Karpas-422 (cell line): ENCODE measurements at places on chromosomes 4 and X.
A peak's percentile ranks its signal among the peaks of the same experiment; 100 is the strongest.

DNA sequence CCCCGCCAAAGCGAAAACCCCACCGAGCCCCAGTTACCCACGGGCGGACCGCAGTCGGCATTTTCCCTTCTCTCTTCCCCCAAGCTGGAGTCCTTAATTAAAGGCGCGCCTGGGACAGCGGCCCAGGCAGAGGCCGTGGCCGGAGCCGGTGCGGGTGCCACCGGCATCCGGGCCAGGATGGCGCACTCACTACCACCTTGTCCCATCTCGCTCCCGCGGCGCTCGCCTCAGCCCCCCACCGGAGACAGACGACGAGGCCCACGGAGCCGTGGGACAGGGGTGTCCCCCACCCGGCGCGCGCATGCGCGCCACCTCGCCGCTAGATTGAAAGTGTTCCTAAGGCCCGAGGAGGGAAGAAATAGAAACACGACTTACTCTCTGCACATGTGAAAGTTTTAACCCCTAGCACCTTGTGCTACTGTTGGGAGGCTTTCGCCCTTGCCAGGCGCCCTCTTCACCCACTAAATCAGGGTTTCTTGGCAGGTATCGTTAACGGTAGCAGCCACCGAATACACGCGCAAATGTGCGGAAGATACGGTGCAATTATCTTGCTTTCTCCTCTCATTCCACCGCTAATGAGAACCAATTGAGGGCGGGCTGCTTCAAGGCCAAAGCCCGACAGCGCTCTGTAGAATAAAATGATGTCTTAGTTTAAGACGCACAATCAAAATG lies 64.3 kb upstream of the CCDC160 start:
- DNase-seq = no peak

- DNase-seq = peak; percentile 80
Observed at GRCh38 chrX:9873952-9874351, 87.7 kb downstream of the SHROOM2 start.

DNA sequence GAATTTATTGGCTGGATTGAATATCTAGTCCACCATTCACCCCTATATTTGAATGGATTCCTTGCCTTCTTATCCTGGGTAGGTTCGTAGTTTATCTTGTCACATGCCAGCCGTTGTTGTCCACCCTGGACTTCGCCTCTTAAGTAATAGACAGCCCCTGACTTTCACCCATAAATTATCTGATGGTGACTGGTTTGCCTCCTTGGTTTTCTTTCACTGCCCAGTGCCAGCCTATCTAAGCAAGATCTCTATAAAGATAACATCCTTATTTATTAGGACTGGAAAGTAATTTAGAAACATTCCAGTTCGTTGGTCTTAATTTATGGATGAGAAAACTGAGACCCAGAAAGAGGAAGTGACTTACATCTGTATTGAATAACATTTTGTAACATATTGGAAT lies 410.3 kb downstream of the RPA4 start:
- DNase-seq = no peak

- DNase-seq = no peak
Observed at GRCh38 chr4:79512363-79512762, 104.3 kb upstream of the GK2 start.

- no peak for DNase-seq
Observed at GRCh38 chr4:171035909-171036308, 777.3 kb upstream of the GALNTL6 start.

GRCh38 chr4:90443231-90443630 lies 316.0 kb downstream of the CCSER1 start:
- no peak for DNase-seq

DNA sequence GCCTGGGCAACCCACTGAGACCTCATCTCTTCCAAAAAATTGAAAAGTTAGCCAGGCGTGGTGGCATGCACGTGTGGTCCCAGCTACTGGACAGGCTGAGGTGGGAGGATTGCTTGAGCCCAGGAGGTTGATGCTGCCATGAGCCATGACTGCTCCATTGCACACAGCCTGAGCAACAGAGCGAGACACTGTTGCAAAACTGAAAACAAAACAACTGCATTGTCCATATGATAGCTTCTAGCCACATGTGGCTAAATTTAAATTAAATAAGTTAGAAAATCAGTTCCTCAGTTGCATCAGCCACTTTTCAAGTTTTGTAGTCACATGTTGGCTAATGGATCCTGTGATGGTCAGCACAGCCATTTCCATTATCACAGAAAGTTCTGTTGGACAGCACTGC lies 67.9 kb downstream of the GAB1 start:
- no peak for DNase-seq

DNA sequence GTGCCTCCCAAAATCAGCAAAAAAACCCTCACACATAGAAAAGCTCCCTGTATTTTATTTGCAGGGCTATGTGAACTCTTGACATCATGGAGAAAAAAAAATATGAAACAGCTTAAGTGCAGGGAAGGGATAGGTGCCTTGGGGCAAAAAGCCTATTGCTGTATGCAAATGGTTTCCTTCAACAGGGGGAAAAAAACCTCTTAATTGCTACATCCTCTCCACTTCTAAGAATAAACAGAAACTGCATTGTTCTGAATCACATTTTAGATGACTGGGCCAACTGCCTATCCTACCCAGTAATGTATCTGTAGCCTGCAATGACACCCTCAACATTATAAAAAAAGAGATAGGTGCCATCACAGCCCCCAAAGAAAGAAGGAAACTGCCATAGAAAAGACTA lies 229.4 kb upstream of the GALNTL6 start:
- DNase-seq = no peak

DNA sequence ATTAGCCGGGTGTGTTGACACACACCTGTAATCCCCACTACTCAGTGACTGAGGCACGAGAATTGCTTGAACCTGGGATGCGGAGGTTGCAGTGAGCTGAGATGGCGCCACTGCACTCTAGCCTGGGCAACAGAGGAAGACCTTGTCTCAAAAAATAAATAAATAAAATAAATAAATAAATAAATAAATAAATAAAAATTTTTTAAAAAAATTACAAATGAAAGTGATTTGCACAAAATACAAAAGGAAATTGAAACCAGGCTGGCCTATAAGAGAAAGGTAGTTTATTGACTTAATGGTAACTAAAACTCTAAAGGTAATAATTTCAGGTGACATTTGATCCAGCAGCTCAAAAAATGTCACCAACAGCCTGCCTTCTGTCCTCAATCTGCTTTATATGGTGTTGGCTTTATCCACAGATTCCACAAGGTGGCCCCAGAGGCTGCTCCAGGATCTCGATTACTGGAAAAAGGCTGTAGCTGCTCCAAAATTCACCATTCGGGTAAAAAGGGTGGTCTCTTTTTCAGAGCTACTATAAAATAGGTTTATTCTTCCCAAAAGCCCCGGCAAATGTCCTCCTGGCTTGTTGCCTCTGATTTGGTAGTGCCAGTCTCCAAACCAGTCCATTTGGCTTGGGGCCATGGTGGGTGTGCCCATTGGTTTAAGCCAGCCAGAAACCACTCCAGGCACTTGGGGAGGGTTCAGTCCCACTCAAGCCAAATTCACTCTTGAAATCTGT lies 61.4 kb upstream of the TRIM2 start:
- DNase-seq = peak; percentile 83

DNA sequence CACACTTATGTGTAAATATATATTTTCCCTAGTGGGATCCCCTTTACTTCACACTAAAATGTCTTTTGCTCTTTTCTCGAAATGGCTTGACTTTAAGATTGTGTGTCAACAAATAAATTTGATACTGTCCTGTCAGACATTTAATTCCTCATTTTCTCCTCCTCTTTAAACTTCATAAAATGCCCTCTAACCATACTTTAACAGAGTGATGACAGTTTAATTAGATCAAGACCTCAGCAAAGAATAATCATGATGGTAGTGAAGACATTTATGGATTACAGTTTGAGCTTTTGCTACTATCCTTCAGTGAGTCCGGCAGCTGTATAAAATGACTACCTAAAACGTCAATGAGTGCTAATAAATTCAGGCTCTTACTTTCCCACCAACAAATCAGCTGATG lies 113.1 kb upstream of the ADGRL3 start:
- DNase-seq = no peak

DNA sequence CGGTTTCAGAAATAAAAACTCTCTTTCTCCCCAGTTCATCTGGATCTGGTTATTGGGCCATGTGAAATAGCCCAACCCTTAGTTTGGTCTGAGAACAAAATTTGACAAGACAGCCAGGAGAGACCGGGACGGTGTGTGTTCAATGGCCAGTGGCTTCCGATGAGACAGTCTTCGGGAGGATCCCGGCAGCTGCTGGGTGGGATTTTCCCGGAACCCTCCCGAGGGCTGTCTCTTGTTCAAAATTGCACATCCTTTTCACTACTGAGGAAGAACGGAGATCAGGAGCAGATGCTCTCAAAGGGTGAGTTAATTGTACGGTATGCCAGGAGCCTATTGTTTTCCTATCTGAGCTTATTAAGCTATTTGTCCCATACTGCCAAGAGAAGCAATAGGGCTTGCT lies 166.5 kb downstream of the PRR32 start:
- DNase-seq = no peak

GRCh38 chr4:79632114-79632513 lies 224.1 kb upstream of the GK2 start:
- no peak for DNase-seq

- DNase-seq = no peak
Observed at GRCh38 chr4:184156163-184156920, 61.3 kb downstream of the ENPP6 start.

GRCh38 chr4:17038510-17039176 lies 140.2 kb upstream of the LDB2 start:
- DNase-seq = no peak

DNA sequence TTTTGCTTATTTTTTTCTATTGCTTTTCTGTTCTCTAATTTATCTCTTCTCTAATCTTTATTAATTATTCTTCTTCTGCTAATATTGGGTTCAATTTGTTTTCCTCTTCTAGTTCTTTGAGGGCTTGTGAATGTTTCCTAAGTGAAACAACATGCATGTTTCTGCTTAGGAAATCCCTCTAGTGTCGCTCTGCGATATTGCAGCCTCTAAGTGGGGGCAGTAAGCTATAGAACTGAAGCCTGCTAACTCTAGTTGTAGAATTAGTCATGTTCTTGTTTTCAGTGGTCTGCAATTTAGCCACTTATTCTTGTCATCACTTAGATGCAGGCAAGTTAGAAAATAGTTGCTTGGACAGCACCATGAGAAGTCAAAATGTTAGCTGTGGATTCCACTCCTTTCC lies 222.6 kb downstream of the SPIN4 start:
- DNase-seq = peak; percentile 78

- no peak for DNase-seq
Observed at GRCh38 chr4:14771094-14771493, 231.2 kb upstream of the CPEB2 start.

- DNase-seq = no peak
Observed at GRCh38 chr4:70877556-70877955, 24.6 kb upstream of the MOB1B start.

DNA sequence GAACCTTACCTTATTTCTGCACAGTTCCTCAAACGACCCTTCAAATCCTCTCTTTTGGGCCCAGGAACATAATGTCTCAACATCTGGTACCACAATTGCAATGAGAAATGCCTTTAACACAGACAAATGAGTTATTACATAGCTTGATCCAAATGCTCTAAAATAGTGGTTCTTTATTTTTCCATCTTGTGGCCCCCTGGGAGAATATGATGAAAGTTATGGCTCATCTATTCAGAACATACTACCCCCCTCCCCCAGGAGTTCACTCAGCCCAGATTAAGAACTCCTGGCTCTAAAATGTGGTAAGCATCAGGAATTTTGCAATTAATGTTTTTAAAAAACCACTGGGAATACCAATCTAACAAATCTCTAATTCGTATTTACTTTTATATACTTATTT lies 23.9 kb upstream of the CENPU start:
- no peak for DNase-seq

DNA sequence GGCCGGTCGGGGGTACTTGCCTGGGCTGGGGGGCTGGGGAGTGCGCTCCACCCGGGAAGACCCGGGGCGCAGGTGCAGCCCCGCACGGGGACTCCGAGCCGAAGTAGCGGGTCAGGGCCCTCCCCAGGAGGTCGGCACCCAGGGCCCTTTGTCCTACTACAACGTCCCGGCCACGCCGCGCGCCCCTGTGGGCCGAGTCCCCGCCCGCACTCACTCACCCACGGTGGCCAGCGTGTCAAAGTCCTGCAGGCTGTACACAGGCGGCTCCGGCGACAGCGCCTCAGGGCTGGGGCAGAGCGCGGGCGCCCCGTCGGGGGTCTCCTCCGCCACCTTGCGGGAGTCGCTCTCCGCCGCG lies 602 bp downstream of the PRKX start:
- DNase-seq = peak; percentile 43

DNA sequence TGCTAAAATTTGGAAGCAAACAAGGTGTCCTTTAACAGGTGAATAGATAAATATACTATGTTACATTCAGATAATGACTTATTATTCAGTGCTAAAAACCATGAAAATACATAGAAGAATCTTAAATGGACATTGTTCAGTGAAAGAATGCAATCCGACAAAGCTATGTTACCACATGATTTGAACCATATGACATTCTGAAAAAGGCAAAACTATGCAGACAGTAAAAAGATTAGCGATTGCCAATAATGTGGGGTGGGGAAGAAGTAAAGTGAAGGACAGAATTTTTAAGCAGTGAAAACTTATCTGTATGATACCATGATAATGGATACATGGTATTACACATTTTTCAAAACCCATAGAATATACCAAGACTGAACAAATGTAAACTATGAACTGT lies 926.9 kb downstream of the FAT4 start:
- no peak for DNase-seq

DNA sequence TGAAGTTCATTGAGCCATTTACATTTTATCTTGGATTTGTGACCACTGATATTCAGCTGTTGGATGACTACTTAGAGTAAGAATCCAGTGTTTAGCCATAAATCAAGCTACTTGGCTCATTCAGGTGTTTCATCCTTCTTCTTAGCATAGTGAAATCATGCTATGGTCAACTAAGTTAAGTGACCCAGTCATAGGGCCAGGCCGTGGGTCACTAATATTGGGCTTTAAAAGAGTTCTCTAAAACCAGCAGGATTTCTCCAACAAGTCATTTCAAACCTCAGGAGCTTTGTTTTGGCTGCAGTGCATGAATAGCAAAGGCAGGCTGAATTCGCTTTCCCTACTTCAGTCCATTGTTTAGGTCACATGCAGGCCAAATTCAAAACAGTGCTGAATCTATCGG lies 181.0 kb downstream of the MAML3 start:
- DNase-seq = no peak

DNA sequence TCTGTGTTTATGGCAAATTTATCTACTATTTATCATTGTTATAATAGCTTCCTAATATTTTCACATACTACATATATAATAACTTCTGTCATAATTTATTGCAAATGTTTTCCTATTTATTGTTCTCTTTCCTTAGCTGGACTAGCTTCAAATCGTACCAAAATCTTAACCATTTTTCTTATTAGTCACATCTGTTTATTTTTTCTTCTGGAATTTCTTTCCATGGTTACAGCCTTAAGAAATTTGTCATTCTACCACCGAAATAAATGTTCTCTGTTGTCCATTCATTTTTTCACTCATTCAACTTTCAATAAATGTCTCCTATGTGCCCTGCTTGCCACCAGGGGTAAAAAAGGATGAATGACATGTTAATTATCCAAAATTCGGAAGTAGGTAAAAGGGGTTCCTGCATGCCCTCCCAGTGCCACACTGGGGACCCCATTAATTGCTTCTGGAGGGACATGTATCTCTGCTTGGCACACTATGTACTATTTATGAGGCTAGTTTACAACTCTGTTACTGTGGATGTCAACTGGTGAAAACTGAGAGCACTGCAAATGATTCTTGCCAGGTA lies 182.1 kb downstream of the SH3KBP1 start:
- DNase-seq = no peak

GRCh38 chr4:45241976-45242375 lies 515.6 kb upstream of the GNPDA2 start:
- no peak for DNase-seq

- peak; percentile 75 for DNase-seq
Observed at GRCh38 chr4:73181231-73181630, 77.4 kb downstream of the ANKRD17 start.

- DNase-seq = no peak
Observed at GRCh38 chr4:157674699-157675098, 454.2 kb downstream of the GRIA2 start.
